KBM-7 (cell line): ENCODE measurements at places on chromosomes 12 and 14.

DNA sequence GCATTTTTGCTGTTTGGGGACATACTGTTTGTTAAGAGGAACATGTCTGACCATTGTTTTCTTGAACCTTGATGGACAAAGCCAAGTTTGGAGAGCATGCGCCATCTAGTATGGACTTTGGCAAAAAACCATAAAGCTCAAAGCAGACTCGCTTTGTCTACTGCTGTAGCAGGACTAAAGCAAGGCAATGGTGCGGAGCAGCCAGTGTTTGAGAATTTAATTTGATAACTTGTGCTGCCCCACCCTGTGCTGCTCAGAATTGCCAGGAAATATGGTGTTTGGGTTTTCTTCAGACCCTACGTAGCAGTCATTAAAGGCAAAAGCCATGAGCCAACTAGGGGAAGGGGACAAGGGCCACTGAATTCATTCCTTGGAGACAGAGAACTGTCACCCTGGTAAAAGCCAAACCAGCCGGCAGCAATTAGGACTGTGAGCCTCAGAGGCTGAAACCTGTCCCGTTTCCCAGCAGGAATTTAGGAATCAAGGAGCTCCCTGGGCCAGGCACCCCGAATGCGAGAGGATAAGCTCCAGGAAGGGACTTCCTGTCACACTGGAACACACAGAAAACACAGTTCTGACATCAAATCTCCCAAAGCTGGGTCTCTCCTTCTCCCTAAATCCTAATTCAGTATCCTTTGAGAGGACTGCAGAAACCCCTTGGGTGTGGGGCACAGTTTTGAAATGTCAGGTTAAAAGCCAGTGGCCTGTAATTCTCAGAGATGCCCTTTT lies 1.1 kb downstream of the AVIL start:
- no peak for DNase-seq

GRCh38 chr14:32028599-32028998 lies 48.5 kb upstream of the ARHGAP5 start:
- DNase-seq = peak; percentile 80

DNA sequence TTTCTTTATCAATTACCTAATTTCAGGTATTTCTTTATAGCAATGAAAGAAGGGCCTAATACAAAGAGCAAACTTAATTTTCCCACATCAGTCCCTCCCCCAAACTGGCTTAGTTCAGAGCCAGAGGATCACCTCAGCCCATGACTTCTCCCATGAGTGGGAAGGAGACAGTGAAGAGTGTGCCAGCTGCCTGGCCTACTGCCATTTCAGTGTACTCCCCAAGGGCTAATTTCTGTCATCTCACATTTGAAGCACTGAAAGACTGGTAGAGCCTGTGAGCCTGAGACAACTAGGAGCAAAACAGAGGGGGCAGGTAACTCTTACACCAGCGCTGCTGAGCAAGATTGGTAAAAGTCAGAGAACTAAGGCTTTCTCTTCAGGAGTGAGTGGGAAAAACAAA lies 29.1 kb upstream of the ADAM20 start:
- DNase-seq = no peak

DNA sequence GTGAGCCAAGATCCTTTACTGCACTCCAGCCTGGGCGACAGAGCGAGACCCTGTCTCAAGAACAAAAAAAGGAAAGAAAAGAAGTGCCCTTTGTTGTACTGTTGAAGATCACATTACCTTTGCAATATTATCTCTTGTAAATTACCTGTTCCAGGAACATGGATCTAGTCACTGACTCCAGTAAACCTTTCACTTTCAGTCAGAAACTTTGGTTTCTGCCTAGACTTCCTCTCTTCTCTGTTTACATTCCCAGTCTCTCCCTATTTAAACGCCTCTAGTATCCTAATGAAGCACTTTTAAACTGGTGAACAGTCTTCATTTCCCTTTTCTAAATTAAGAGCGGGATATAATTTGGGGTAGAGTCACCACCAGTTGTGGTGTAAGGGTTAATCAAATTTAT lies 12.8 kb downstream of the CHPT1 start:
- no peak for DNase-seq

- DNase-seq = no peak
Observed at GRCh38 chr14:90400904-90401561, 4.2 kb downstream of the CALM1 start.

DNA sequence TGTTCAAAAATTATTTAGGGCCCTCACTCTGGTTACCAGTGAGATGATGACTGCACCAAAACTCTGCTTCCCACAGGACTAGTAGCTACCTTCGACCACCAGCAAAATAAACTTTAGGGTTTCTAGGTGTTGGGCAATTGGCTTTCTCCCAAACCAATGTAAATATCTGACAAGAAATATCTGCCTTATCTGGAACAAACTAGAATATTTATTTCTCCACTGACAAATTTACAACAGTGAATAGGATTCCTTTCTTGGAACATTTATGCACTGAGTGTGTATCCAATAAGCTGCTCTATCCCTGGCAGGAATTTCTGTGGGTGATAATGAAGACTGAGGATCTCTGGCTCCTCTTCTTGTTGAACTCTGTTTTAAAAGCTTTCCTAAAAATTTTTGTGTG lies 148.6 kb downstream of the SLC6A15 start:
- no peak for DNase-seq

- peak; percentile 16 for DNase-seq
Observed at GRCh38 chr12:130041983-130042812, 120.1 kb upstream of the FZD10 start.

DNA sequence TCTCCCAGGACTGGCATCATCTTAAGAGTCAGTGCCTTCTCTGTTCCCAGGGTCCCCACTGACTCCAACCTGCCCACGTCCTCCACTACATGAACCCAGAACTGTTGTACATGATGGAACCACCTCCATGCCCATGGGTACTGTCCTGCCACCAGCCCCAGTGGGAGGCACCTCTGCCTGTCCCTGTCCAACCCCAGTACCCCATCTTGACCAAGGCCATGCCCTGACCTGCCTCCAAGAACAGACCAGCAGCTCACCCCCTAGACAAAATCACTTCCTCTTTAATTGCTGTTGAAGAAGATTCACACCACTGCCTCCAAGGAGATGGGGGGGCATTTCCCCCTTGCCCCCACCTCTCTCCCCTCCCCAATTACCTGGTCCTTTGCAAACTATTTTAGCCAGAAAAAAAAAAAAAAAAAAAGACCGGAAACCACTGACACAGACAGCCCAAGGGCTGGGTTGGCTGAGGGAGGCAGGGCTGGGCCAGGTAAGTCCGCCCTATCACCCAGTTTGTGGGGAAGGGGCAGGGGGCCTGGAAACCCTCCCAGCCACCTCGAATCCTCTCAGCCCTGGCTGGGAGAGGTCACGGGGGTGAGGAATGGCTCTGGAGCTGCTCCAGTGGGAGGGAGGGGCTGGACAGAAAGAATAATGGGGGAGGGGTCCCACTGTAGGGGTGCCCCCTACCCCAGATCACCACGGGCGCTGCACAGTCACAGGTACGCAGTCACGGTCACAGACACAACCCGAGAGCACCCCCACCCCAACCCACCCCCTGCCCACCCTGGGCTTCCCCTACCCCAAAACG lies 13.4 kb downstream of the AGAP2 start:
- DNase-seq = no peak

DNA sequence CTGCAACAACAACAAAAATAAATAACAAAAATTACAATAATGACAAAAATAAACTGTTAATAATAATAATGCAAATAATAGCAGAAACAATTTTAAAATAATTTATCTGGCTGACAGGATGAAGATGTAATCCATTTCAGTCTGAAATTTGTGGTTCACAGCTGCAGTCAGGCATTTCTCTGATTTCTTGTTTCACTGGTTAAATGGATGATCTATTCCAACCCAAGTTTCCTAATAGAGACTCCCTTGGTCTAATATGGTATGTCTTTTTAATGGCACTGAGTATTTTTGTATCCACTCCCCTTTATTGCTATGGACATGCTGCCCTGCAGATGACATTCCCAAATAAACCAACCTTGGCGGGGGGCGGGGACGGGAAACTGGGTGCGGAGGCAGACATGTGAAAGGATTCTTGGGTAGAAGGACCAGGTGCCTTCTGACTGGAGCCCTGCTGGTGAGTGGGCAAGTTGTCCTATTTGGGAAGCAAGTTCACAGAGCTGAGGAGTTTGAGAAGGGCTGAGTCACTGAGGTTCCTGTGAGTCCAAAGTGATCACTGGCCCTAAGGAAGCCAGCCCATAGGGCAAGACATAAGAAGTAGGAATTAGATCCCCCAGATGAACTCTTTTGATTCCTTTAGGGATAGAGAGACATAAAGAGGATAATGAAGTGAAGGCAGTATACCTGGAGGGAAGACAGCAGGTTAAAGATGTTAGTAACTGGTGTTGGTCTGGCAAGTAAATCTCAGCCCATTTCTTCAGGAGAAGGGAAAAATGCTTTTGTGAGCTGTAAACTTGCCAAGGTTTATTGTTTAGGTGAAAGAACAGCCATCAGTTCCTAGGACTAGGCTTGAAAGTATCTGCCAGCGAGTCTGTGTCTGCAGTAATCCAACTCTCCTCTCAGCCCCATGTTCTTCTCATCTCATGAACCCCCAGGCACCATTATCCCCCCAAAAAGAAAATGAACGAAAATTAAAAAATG lies 14.5 kb downstream of the FOXG1 start:
- no peak for DNase-seq

DNA sequence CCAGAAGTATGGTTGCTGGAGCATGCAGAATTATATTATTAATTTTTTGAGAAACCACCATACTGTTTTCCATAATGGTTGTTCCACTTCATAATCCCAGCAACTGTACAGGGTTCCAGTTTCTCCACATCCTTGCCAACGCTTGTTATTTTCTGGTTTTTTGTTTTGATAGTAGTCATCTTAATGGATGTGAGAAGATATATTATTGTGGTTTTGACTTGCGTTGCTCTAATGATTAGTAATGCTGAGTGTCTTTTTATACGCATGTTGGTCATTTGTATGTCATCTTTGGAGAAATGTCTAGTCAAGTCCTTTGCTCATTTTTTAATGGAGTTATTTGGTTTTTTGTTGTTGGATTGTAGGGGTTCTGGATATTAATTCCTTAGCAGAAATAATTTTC lies 58.1 kb downstream of the DAAM1 start:
- DNase-seq = no peak

DNA sequence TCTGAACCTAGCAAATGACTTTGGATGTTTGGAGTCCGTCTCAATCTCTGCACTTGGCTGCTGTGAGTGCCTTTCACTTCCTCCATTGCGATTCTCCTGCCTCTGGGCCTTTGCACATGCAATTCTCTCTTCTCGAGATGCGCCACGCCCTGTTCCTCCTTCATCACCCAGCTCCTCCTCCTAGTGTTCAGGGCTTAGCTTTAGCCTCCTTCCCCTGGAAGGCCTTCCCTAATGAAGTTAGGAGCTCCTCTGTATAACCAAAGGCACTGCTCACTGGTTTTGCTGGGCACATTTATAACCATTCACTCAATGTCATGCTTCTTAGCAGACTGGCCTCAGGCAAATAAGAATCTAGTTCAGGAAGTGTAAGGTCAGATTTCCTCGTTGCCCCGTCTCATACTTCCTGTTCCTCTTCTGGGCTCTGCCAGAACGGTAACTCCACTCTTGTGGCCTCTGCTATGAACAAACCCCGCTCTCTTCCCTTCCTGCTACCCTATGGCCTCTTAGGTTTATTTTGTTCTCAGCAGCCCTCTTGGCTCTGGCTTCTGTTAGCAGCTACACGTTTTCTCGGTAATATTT lies 171.4 kb downstream of the CRADD start:
- peak; percentile 80 for DNase-seq

GRCh38 chr14:66495218-66496098 lies 9.3 kb downstream of the CCDC196 start:
- DNase-seq = peak; percentile 73

GRCh38 chr14:67571275-67571990 lies 28.6 kb downstream of the PIGH start:
- DNase-seq = peak; percentile 60

GRCh38 chr14:21518725-21519124 lies 7.4 kb downstream of the SALL2 start:
- no peak for DNase-seq

- DNase-seq = no peak
Observed at GRCh38 chr12:44307506-44308168, 471.8 kb downstream of the TMEM117 start.

GRCh38 chr12:130254461-130255276 lies 83.0 kb upstream of the PIWIL1 start:
- DNase-seq = no peak

DNA sequence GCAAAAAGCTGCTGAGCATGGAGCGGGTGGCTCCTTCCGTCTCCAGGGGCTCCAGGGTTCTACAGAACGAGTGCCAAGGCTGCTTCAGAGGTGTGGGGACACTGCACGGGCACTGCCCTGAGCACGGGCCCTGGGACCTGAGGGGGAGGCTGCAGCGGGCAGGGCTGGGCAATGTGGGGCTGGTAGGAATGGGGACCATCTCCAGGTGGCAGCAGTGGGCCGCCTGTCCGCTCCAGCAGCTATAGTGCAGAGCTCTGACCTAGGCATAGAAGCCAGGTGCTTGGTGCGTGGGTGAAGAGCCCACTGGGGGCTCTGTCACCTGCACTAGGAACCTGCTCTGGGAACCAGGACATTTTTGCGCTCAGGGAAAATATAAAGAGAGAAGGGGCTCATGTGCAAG lies 22.3 kb downstream of the HDAC7 start:
- peak; percentile 57 for DNase-seq

GRCh38 chr12:69055706-69056105 lies 122.7 kb upstream of the CPM start:
- DNase-seq = no peak

GRCh38 chr12:9870286-9870866 lies 1.2 kb upstream of the CLEC2B start:
- DNase-seq = peak; percentile 49

DNA sequence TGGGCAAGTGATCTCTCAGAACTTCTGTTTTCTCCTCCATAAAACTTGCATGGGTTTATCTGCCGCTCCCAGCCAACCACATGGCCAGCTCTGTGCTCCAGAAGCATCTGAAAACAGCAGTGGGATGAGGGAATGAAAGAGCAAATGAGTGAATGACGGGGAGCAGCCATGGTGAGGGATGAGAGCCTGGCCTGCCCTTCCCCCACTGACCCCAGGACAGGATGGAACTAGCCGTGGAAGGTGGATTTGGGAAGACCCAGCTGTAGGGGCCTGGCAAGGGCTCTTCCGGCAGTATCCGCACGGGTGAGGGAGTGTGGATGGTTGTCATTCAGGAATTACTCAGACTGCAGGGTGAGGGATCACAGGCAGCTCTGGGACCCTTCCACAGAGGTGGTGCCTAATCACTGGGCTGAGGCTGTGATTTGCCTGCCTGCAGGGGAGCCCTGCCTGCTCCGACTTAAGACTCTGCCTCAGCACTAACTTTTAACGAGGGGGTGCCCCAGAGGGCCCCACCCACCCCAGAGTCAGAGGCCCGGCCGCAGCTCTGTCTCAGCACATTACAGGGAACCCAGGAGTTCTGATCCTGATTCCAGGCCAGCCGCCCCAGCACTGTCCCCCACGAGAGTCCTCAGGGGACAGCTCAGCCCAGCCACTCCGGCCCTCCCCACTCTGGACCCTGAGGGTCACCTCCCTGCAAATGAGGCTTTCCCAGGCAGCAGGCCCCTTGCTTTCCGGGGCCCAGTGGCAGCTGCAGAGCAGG lies 136.8 kb upstream of the C14orf180 start:
- no peak for DNase-seq
